CD4-positive, alpha-beta T cell treated with Interleukin-6 at 100 ng/mL for 8 hours (primary cell): ENCODE measurements at places on chromosomes 16 and 17.

- DNase-seq, result no peak
These were observed 5.1 kb upstream of the ITPRIPL2 start for GRCh38 chr16:19108409-19109287.

GRCh38 chr16:75086688-75087374 is 29.7 kb downstream of the LDHD start:
- no peak for DNase-seq

GRCh38 chr17:65268832-65269231 is 131.7 kb downstream of the RGS9 start:
- DNase-seq, result no peak

GRCh38 chr17:62076864-62077788 is 12.0 kb upstream of the MED13 start:
- no peak for DNase-seq

DNA sequence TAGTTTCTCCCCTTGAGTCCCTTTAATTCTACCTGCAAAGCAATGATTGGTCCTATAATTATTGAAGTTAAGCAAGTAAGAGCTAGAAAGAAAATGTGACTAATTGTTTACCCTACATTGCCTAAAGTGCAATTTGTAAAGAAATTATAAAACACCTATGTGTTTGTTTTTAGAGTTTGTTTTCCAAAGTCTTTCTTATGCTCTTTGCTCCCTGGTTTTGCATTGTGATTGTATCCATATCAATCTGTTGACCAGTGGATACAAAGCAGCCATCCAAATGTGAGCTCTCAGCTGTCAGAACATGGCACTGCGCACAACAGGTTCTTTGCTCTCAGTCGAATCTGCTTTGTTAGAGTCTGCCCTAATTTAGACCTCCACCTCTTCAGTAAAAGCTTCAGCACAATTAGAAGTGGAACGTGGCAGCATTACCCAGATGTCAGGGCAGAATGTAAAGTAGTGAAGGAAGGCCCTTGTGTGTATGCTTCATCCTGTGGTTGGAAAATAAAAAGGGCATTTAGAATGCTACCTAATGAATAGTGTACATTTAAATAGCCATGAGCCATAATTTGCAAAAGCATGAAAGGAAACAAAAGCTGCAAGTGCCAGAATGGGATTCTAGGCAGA is 70.5 kb downstream of the AATF start:
- DNase-seq, result no peak

- DNase-seq, result no peak
These were observed 100.9 kb downstream of the VPS53 start for GRCh38 chr17:613725-614124.

DNA sequence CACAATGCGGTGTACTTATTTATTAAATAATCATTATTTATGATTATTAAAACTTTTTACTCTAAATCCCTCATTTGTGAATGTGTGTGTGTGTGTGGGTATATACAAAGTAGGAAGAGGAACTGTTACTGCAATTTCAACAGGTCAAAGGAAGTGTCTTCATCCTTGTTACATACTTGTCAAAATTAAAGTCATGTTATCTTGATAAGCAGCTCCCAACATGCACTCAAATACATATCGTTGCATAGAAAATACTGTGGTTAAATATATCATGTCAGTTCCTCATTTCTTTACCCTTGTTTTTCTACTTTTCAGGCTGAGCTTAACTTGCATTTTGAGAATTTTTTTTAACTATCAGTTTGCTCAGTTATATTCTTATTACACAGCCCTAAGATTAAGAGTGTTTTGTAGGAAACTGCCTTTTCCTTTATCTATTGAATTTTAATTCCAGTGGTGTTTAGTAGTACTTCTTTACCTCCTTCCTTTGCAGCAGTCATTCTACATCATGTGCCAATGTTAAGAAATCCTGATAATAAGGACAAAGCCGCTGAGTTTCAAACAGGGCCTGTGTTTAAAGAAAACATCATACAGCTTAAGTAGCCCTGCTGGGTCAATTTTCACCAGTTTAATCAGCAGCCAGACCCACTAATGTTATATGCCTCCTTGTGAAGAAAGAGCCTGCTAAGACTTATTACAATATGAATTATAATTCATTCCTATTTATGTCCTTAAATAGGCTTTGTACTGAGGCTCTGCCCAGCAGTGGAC is 7.2 kb downstream of the EFCAB5 start:
- no peak for DNase-seq

DNA sequence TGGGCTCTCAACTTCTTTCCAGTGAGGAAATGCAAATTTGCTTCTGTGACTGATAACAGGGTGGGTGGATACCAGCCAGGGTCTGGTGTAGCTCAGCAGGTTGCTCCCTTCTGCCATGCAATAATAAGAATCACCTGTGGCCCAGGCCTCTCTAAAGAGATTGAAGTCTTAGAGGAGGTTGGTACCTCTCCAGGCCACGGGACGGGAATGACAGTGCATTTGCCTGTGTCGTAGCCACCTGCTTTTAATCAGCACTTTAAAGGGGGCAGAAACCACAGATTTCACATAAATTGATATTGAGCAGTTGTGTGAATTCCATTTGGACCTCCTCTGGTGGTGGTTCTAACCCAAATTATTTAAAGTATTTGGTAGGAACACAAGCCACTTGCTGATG is 246.9 kb downstream of the PRKCA start:
- DNase-seq, result no peak

GRCh38 chr16:68417711-68418301 is 30.5 kb downstream of the SMPD3 start:
- peak; percentile 90 for DNase-seq

GRCh38 chr16:50281391-50282009 is 15.1 kb downstream of the ADCY7 start:
- no peak for DNase-seq

DNA sequence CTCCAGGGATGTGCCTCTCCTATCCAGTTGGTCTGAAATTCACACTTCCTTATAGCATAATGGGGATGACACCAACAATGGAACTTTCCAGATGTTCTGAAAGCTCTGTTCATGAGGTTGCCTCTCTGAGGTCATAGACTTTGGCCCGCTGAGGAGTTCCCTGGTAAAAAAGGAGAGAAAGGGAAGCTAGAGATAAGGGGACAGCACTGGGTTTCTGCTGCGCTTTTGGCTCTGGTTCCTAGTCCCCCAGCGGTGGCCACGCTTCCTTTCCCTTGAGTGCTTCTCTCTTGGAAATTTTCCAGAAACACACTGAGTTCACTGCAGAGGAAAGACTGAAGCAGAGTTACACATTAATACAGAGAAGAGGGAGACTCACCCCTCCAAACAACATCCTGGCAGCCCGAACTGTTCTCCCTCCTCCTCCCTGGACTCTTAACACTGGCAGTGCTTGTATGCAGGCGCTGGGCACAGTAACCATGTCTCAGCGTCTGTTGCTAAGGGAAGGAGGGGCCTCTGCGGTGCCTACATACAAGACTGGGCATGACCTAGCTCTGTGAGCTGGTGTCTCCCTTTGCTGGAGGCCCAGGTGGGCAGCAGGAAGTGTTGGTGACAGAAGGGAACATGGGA is at the start of gene DNAH3:
Gene DNAH3 (minus strand): TSS at position 472 of the 627 bp plus-strand sequence. CDS start 527 bp downstream, outside the sequence.
- DNase-seq, result no peak

DNA sequence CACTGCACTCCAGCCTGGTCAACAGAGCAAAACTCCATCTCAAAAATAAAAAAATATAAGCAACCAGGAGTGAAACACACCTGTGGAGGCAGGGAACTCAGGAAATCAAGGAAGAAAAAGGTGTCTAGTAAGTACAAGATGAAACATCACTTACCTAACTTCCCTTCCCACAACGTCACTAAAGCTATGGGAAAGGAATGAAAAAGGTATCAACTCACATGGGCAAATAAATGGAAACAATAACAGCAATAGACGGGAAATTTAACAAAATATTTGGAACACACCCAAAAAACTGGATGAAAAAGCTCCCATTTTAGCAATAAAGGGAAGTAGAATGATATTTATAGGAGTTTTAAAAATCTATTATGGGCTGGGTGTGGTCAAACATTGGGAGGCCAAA is 31.1 kb downstream of the DDX19A start:
- DNase-seq, result no peak

DNA sequence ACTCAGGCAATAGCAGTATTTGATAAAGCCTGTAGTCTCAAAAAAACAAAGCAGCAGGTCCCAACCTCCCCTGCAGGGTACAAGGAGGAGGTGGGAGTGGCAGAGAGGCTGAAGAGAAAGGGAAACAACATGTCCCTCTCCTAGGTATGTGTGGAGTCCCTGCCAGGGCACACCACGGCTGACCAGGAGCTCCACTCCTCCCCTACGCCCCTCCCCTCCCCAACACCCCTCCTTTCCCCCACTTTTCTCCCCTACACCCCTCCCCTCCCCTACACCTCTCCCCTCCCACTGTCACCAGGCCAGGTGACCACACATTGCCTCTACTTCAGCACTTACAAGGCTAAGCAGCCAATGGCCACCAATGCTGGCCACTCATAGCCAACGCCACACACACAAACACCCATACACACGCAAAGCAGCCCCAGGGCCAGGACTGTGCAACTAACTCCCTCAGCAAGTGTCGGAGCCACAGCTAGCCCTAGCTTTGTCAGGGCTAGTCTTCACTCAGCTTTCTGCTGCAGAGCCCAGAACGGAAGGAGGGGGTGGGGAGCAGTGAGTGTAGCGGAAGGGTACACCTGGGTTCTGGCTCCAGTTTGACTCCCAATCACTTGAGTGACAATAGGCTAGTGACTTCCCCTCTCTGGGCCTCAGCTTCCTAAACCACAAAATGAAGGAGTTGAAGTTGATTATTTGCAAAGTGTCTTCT is 8.2 kb downstream of the CAVIN1 start:
- peak; percentile 60 for DNase-seq

- DNase-seq, result no peak
These were observed 21.4 kb downstream of the GTF3C1 start for GRCh38 chr16:27528294-27528693.

DNA sequence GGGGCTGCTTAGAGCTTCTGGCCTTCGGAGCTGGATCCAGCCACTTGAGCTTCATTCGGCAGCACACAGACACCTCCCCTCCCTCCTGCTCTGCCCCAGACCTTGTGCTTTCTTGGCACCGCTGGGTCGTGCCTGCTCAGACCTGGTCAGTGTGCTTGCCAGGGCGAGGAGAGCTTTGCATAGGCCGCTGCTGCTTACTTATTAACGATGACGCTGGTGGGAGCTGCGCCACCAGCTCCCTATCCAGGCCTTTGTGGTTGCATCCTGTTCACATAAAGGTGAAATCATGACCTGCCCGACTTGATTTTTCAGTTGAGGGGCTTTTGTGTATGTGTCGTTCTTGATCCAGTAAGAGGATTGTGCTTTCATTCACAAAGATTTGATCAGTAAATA is 101.1 kb downstream of the MSI2 start:
- DNase-seq, result no peak

DNA sequence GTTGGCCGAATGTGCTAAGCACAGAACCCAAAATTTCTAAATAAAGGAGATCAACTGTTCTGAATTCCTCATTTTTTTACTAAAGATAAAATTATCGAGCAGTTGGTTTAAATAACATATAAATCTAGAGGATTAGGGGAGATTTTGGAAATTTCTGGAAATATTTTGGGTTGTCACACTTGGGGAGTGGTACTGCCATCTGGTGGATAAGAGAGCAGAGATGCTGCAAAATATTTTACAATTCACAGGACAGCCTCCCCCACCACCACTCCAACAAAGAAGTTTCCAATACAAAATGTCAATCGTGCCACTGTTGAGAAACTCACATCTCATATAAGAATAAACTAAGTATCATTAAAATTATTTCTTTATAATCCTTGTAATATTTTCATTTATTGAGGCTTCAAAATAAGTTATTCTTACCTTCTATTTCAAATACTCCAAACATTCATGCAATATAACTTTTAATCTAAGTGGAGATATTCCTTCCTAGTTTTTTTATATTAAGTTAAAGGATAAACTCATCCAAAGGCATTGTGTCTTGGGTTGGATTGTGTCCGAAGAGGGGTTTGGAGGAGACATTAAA is 17.0 kb upstream of the ABCA8 start:
- DNase-seq, result no peak

DNA sequence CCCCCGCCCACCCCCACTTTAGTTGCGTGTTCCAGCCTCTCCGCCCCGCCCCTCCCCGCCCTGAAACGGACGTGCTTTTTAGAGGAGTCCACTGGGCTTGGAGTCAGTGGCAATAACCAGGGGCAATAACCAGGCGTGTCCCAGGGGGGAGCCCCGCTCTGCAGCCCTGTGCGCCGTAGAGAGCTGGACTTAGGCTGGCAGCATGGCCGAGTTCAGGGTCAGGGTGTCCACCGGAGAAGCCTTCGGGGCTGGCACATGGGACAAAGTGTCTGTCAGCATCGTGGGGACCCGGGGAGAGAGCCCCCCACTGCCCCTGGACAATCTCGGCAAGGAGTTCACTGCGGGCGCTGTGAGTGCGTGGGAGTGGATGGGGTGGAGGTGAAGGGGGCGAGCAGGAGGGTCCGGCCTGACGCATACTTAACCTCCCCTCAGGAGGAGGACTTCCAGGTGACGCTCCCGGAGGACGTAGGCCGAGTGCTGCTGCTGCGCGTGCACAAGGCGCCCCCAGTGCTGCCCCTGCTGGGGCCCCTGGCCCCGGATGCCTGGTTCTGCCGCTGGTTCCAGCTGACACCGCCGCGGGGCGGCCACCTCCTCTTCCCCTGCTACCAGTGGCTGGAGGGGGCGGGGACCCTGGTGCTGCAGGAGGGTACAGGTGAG is at the start of gene ALOX15B:
Gene ALOX15B (plus strand): TSS at position 106 of the 657 bp plus-strand sequence. CDS start 97 bp downstream, at position 203.
- no peak for DNase-seq

GRCh38 chr16:4588386-4588785 is 26.3 kb downstream of the UBALD1 start:
- DNase-seq, result no peak

GRCh38 chr17:81328978-81329926 is 34.1 kb upstream of the SLC38A10 start:
- DNase-seq, result no peak

- no peak for DNase-seq
These were observed 313.6 kb downstream of the GRIN2A start for GRCh38 chr16:9868606-9869149.

- DNase-seq, result no peak
These were observed 9.2 kb downstream of the SLC13A2 start for GRCh38 chr17:28482551-28483199.

- no peak for DNase-seq
These were observed 294.5 kb downstream of the FOXL1 start for GRCh38 chr16:86872833-86873232.

DNA sequence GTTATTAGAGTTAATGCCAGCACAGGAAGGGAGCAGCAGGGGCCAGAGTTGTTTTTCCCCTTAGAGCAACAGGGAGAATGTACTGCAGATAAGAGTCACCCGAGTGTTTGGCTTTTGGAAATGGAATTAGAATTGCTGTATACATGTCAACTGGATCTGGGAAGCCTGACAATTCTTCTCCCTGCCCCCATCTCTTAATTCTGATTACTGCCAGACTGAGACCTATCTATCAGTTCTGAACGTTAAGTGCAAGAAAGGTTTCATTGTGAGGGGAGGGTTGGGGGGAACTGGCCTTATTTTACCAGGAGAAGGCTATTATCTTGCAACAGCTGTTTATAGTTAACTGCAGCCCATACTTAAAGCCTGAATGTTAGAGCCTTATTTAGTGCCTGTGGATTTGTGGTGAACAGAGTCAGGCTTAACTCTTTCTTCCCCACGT is 424.5 kb upstream of the CDH11 start:
- DNase-seq, result no peak

- peak; percentile 48 for DNase-seq
These were observed 30.3 kb upstream of the LRRC37A start for GRCh38 chr17:46264456-46265198.
